ENCODE measurements at places on chromosomes 7 and 10. TPM values are rescaled to one million over a fixed set of nuclear protein-coding genes. Genes with fewer than 3 reads are reported as not detected.

DNA sequence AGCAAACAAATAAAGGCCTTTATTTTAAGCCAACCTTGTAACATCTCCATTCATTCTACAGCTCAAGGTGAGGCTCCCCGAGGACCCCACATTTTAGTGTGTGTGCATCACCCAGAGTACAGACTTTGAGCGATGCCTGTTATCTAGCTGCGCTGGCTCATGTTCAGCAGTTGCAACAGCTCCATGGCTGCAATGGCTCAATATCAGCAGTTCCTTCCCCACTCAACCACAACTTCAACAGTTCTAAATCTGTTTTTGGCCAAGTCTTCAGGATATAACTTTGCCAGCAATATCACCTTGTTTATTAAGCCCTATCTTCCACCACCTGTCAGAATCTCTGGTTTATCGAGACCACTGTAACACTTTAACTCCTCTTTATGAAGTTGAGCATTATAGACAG, 95.8 kb downstream of the WNT2 start:
- no peak for DNase-seq

DNA sequence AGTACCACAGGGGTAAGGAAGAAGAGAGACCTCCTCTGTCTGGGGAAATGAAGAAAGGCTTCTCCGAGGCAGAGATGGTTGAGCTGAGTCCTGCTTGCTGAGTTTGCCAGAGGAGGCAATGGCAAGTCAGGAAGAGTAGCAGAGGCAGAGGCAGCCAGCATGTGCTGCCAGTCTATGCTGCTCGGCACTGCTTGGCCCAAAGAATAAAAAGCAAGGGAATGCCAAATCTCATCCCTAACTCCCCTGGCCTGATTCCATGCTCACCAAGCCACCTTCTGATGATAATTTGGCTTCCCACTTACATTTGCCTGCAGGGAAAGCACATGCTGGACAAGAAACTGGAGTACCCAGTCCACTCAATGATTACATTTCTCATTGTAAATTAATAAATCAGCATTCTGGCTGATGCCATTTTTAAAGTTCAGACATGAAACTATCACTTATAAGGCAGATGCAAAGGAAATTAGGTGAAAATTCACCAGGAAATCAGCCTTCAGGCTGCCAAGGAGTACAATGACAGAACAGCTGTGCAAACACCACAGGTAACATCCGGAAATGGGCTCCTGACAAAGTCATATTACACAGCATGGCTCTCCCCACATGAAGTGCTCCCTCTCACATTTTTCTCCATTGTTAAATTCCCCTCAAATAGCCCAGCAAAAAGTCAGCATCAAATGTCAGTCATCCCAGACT, 245.9 kb downstream of the MTERF1 start:
- DNase-seq = no peak

DNA sequence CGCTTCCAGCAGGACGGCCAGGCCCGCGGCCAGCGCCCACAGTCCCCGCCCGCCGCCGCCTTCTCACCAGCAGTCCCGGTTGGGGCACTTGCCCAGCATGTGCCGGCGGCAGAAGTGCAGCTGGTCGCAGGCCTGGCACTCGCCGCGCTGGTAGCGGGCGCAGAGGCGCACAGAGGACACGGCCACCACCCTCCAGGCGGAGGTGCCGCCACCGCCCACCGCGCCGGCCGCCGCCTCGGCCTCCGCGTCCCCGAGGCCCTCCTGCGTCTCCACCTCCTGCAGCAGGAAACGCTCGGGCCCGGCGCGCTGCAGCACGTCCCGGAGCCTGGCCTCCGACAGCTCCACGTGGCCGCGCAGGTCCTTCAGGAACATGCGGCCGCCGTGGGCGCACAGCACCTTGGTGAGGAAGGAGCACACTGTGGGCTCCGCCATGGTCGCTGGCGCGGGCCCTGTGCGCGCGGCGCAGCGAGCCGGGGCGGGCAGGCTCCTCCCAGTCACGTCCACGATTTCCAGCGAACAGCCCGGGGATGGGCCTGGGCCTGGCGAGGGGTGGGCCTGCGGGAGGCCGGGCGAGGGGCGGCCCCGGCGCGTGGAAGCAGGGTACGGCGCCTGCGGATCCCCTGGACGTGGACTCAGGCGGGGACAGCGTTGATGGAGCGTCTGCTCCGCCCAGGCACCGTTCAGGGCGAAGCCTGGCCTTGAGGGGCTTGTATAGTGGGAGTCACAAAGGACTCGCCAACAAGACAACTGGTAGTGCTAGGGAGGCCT, at the start of gene ZC3HAV1L:
Gene ZC3HAV1L (minus strand): TSS at position 457 of the 768 bp plus-strand sequence. CDS start 25 bp downstream, at position 432.
- no peak for DNase-seq

DNA sequence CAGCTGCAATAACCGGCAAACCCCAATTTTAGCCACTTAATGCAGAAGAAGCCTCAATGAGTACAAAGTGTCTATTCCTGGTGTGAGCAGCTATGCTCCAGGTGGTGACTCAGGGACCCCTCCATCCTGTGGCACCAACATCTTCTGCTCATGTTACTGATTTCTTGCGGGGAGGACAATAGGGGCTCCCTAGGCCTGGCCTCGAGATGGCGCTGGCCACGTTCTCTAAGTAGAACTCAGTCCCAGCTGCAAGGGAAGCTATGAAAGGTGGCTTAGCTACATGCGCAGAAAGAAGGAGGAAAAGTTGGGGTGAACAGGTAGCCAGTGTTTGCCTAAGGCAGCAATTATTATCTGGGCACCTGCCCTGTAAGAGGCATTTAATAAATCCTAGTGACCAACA, 6.6 kb downstream of the GJD4 start:
- DNase-seq = no peak

GRCh38 chr10:78745441-78745840, 323.3 kb upstream of the ZMIZ1 start:
- DNase-seq = no peak

- DNase-seq = no peak
Observed at GRCh38 chr7:1679966-1680730, 10.1 kb downstream of the ELFN1 start.

DNA sequence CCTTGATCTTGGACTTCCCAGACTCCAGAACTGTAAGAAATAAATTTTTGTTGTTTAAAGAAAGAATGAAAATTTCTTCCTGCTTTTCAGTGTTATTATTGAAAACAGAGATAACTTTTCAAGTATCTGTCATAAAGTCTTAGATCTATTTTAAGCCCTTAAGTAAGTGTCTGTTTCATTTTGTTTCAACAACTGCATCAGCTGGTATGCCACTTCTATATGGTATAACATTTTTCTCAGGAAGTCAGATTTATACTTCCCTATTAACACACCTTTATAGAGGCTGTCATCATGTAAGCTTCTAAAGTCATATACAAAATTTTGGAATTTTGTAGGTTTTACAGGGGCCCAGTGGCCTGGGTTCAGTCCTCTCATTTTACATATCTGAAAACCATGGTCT, 24.4 kb downstream of the RALA start:
- no peak for DNase-seq

The NIPSNAP2 gene
- polyA plus RNA-seq = 31.1 TPM

The PI4K2A gene
- polyA plus RNA-seq = 29.3 TPM

GRCh38 chr10:96238646-96239623, 32.4 kb downstream of the BLNK start:
- no peak for DNase-seq

DNA sequence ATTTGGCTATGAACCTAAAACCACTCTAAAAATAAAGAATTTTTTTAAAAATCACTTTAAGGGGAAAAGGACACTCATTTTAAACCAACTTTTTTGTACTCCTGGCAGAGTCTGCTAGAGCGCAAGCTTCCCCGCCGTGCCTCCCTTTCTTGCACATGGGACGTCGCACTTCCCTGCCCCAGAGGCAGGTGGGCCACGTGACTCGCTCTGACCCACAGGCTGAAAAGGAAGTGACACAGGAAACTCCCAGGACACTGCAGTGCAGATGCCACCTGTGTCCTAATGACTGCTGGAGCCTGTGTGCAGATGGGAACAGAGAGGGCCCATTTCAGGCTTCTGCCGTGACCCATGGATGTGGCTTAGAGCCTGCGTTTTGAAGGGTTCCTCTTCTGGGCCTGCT, 142.1 kb upstream of the LANCL2 start:
- DNase-seq = no peak

- peak; percentile 35 for DNase-seq
Observed at GRCh38 chr10:126387041-126387921, 996 bp downstream of the ADAM12 start.

GRCh38 chr7:127979728-127980126, 51.5 kb downstream of the LRRC4 start:
- DNase-seq = no peak

The MALRD1 gene
- polyA plus RNA-seq = not detected

- DNase-seq = no peak
Observed at GRCh38 chr7:41786944-41787343, 84.1 kb upstream of the INHBA start.

The VSTM4 gene
- polyA plus RNA-seq = 4.4 TPM

DNA sequence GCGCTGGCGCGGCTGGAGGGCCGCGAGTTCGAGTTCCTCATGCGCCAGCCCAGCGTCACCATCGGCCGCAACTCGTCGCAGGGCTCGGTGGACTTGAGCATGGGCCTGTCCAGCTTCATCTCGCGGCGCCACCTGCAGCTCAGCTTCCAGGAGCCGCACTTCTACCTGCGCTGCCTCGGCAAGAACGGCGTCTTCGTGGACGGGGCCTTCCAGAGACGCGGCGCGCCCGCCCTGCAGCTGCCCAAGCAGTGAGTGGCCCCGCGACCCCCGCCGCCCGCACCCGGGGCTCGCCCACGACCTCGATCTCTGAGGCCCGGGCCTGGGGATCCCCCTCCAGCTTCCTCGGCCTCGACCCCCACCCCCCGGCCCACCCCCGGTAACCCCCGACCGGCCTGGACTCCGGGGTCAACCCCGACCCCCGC, 537 bp downstream of the FOXK1 start:
- no peak for DNase-seq

- no peak for DNase-seq
Observed at GRCh38 chr7:103632972-103633371, 187.0 kb upstream of the SLC26A5 start.

DNA sequence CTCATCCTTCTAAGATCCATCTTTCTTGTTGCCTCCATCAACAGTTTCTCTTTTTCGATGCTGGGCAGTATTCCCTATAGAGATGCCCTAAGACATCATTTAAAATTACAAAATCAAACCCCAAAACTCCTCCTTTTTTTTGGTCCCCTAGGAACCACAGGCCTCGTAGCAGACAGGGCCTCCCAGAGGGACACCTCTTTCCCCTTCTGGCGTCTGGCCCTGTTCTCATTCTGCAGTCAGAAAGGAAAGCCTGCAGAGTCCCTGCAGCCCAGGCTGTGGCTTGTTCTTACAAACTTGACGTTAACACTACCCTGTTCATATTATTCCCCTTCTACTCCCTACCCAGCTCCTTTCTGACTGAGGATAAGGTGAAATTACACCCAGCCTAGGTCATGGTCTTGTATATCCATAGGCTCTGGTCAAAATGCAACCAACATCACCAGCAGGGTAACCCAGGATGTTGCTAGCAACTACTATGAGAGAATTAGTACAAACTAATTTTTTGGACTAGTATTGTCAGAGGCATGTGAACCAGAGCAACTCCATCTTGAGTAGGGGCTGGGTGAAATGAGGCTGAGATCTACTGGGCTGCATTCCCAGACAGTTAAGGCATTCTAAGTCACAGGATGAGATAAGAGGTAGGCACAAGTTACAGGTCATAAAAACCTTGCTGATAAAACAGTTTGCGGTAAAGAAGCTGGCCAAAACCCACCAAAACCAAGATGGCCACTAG, 3.5 kb upstream of the EPHA1 start:
- no peak for DNase-seq

The SPAM1 gene
- polyA plus RNA-seq = not detected

DNA sequence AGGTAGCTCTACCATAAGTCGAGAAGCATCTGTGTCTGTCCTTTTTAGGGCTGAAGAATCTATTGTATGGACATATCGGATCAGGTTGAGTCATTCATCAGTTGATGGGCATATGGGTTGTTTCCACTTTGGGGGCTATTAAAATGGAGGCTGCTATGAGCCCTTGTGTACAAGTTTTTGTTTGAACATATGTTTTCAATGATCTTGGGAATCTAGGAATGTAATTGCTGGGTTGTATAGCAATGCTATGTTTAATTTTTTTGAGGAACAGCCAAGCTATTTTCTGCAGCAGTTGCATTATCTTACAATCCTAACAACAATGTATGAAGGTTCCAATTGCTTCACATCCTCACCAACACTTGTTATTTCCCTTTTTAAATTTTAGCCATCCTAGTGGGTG, 46.4 kb upstream of the HABP2 start:
- no peak for DNase-seq

DNA sequence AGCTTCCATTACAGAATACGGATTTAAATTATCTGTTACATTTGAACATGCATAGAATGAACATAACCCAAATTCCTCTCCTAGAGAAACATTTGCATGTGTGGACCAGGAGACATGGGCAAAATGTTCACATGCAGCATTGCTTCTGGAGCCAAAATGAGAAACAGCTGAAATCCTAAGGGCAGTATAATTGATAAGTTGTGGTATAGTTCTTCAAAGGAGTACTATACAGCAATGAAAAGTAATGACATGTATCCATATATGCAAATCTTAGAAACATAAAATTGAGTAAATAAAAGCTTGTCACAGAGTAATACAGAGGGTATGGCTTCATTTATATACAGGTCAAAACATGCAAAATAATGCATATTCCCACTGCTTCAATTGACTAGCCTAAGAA, 77.1 kb downstream of the RAB11FIP2 start:
- no peak for DNase-seq

The FOXP2 gene
- 0.66 TPM for polyA plus RNA-seq

- no peak for DNase-seq
Observed at GRCh38 chr7:135673360-135673706, 11.0 kb downstream of the STMP1 start.

- no peak for DNase-seq
Observed at GRCh38 chr10:24483701-24484100, 240.0 kb downstream of the ARHGAP21 start.

DNA sequence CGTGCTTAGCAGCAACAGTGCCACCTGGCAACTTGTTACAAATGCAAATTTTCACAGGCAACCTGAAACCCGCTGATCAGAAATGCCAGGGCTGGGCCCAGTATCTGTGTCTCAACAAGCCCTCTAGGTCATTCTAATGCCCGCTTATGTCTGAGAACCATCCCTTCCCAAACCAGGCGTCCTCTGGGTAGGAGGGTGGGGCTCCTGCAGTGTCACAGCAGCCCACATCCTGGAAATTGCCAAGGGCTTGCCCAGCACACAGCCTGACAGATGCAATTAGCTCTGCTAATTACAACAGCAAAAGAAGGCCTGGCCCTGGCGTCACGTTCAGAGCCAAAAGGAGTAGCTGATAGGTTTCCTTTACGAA, 15.9 kb downstream of the ITPRIP start:
- DNase-seq = no peak

DNA sequence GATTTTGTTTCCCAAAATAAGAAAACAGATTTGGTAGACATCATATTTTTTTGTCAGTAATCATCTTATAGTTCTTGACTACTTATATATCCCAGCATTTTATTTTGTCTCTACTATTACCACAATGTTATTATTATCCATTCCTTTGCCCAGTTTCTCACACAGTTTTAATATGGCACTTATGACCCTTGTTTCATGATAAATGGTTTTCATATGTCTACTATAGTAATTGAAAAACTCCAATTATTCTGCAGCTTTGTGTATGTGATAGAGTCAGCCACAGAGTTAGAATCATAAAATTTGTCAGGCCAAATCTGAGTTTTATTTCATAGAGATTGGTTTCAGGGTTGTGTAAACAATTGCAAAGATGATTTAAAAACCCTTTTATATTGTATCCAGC, 203.9 kb downstream of the MALRD1 start:
- DNase-seq = no peak

The MRLN gene
- polyA plus RNA-seq = not detected

All from BJ (cell line).